ENCODE measurements at places on chromosomes 2 and 18.

- no peak overlapping the region for H3K27ac ChIP-seq
- no peaks in the 10 kb centered on the region for H3K4me1 ChIP-seq
- H3K36me3 ChIP-seq, result no peaks in the 10 kb centered on the region
- H3K27me3 ChIP-seq, result no peaks in the 10 kb centered on the region
- H3K4me3 ChIP-seq, result no peak overlapping the region
Observed at GRCh38 chr2:164328310-164328709, 293.0 kb downstream of the GRB14 start.

GRCh38 chr2:164335128-164335527 lies 286.2 kb downstream of the GRB14 start:
- H3K4me3 ChIP-seq, result no peak overlapping the region
- no peaks in the 10 kb centered on the region for H3K36me3 ChIP-seq
- no peaks in the 10 kb centered on the region for H3K4me1 ChIP-seq
- no peak for DNase-seq
- H3K27ac ChIP-seq, result no peak overlapping the region

GRCh38 chr18:45916302-45916701 lies 50.8 kb downstream of the EPG5 start:
- no peak for DNase-seq
- no peak overlapping the region for H3K27ac ChIP-seq
- no peak overlapping the region for H3K4me3 ChIP-seq

- H3K27ac ChIP-seq, result peak overlapping the region; percentile 11
- no peak for DNase-seq
- no peaks in the 10 kb centered on the region for H3K36me3 ChIP-seq
- H3K27me3 ChIP-seq, result peaks cover 32% of the 10 kb centered on the region
Observed at GRCh38 chr2:144509879-144510221, 10.1 kb downstream of the ZEB2 start.

- no peaks in the 10 kb centered on the region for H3K36me3 ChIP-seq
- no peaks in the 10 kb centered on the region for H3K4me1 ChIP-seq
- H3K27ac ChIP-seq, result no peak overlapping the region
- H3K27me3 ChIP-seq, result no peaks in the 10 kb centered on the region
- DNase-seq, result no peak
- H3K4me3 ChIP-seq, result no peak overlapping the region
Observed at GRCh38 chr2:168090366-168091135, 156.8 kb downstream of the STK39 start.

DNA sequence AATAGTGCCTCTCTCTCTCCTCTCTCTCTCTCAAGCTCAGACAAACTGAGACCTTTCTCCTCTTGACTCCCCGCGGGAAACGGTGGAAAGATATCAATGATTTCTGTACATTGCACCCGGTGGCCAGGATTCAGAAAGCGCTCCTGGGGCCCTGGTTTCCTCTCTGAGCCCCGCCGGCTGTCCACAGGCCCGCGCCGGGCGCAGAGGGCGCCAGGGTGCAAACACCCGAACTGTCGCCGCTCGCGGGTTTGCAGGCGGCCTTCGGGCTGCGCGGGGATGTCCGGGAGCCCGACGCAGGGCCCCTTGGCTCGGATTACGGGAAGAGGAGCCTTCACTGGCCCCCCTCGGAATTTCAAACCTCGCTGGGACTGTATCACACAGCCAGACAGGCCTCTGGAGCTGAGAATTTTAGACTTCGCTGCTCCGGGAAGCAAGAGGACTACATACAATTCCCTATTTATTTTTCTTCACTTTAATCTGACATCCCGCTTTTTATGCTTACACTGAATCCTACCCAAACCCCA lies 5.2 kb upstream of the EN1 start:
- no peak overlapping the region for H3K4me3 ChIP-seq
- no peaks in the 10 kb centered on the region for H3K36me3 ChIP-seq
- no peaks in the 10 kb centered on the region for H3K4me1 ChIP-seq
- peaks cover 99% of the 10 kb centered on the region for H3K27me3 ChIP-seq

GRCh38 chr18:42822711-42823110 lies 292.8 kb downstream of the RIT2 start:
- H3K27me3 ChIP-seq, result no peaks in the 10 kb centered on the region
- H3K36me3 ChIP-seq, result no peaks in the 10 kb centered on the region
- no peak for DNase-seq
- H3K27ac ChIP-seq, result no peak overlapping the region

- no peaks in the 10 kb centered on the region for H3K4me1 ChIP-seq
- H3K27me3 ChIP-seq, result no peaks in the 10 kb centered on the region
- DNase-seq, result no peak
- no peaks in the 10 kb centered on the region for H3K36me3 ChIP-seq
- H3K27ac ChIP-seq, result no peak overlapping the region
Observed at GRCh38 chr2:1754046-1754445, 9.7 kb upstream of the PXDN start.

DNA sequence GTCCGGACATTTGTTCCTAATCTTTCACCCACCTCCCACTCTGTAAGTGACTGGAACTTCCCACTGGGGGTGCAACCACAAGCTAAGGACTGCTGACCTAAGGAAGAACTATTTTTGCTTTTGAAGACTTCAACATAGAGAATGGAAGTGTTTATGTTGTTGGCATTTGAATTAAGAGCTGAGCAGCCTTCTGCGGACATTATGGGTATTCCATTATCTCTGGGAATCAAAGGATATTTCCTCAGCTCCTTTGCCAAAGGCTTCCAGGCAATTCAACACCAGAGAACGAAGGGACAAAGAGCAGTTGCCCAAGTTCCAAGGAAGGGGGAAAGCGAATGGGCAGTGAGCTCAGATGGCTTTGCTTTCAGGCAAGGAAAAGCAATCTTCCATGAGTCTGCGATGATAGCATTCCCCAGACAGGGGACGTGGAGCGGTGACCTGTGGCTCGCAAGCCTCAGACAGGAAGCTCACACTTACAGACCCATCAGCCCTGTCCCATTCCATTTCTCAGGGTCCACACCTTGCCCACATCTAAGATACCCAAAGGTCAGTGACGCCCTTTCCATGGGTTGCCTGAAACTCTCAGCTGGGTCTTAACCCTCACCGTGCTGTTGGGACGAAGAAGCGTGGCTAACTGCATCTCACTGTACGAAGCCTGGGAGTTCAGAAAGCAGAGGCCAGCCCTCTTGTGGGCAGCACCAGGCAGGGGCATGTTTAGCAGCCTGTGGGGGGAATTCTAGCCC lies 116.8 kb downstream of the COPS8 start:
- no peaks in the 10 kb centered on the region for H3K36me3 ChIP-seq
- no peak overlapping the region for H3K4me3 ChIP-seq
- peak overlapping the region; percentile 53 for H3K27ac ChIP-seq
- H3K27me3 ChIP-seq, result no peaks in the 10 kb centered on the region

- no peaks in the 10 kb centered on the region for H3K27me3 ChIP-seq
- H3K27ac ChIP-seq, result no peak overlapping the region
Observed at GRCh38 chr18:13626544-13626908, 99.8 kb downstream of the FAM210A start.

DNA sequence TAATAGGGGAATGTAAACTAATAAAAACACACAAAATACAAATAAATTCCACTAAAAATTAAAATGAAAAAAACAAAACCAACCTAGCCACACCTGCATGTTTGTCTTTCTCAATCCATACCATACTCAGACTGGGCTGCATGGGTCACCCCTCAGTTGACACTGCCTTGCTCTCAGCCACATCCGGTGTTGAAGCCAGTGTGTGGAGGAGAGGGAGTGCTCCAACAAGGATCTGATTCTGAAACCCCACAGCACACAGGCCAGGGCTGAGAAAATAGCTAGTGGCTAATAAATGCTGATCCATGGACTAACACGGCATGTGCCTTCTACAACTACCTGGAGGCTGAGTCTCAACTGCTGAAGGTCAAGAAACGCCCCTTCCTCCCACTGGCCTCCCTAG lies 13.7 kb downstream of the RND3 start:
- H3K27ac ChIP-seq, result peak overlapping the region; percentile 75
- H3K4me3 ChIP-seq, result no peak overlapping the region
- H3K27me3 ChIP-seq, result no peaks in the 10 kb centered on the region
- H3K4me1 ChIP-seq, result no peaks in the 10 kb centered on the region

Measured in breast epithelium (tissue), 4 donors.